ENCODE measurements at places on chromosomes 6 and 20.
A peak's percentile ranks its signal among the peaks of the same experiment; 100 is the strongest.

GRCh38 chr6:169982461-169983386 is 231.3 kb downstream of the ERMARD start:
- no peak for DNase-seq

DNA sequence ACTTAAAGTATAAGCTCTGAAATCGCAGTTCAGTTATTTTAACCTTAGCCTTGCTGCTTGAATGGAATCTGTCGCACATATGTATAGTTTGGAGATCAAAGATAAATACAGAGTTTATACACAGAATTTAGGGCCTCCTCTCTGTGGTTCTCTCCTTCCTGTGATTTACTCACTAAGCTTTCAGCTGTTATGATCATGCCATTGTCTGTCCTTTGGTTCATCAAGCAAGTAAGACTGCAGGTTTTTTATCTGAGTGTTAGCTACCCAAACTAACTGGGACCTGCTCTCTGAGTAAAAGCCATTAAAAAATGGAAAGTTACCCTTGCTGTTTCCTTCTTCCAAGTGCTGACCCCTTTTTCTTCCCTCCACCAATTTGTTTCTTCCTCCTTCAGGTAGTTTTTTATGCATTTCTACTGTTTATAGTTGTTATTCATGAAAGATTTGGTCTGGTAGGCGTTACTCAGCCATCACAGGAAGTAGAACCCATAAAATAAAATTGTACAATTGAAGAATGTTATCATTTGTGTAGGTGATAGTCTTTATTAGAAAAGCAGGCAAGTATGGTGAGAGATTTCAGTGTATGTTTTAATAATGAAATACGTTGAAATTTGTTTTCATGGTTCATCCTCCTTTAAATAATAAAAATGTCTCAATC is 33.7 kb upstream of the SUMO4 start:
- no peak for DNase-seq

- DNase-seq: no peak
Measured at GRCh38 chr20:39412091-39412490, 449.9 kb downstream of the DHX35 start.

- DNase-seq: no peak
Measured at GRCh38 chr6:10210052-10210451, 204.8 kb downstream of the TFAP2A start.

GRCh38 chr6:151240791-151241642 is 1.2 kb downstream of the AKAP12 start:
- peak; percentile 59 for DNase-seq

- DNase-seq: no peak
Measured at GRCh38 chr20:63718996-63719395, 11.2 kb downstream of the ZGPAT start.

DNA sequence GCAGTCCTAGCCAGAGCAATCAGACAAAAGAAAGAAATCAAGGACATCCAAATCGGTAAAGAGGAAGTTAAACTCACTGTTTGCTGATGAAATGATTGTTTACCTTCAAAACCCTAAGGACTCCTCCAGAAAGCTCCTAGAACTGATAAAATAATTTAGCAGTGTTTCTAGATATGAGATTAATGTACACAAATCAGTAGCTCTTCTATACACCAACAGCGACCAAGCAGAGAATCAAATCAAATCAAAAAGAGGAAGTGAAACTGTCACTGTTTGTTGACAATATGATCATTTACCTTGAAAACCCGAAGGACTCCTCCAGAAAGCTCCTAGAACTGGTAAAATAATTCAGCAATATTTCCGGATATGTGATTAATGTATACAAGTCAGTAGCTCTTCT is 21.7 kb downstream of the SERPINB9 start:
- no peak for DNase-seq

DNA sequence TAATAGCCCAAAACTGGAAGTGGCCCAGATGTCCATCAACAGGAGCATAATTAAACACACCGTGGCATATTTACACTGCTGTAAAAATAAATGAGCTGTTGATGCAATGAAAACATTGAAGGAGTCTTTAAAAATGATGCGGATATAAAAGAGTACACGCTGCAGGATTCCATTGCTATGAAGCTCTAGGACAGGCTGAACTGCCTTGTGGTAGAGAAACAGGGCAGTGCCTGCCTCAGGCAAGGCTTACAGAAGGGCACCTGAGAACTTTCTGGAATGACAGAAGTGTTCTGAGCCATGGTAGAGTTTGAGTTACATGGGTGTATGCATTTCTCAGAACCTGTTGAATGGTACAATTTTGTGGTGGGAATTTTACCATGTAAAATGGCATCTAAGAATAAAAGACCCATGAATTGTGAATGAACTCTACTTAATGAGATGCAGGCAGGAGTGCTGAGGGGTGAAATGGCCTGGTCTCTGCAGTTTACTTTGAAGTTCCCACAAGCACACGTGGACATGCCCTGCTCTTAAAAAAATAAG is 45.3 kb upstream of the RIN2 start:
- no peak for DNase-seq

GRCh38 chr6:75986935-75987334 is 85.5 kb downstream of the IMPG1 start:
- no peak for DNase-seq

- no peak for DNase-seq
Measured at GRCh38 chr6:108884211-108885059, 36.2 kb downstream of the ARMC2 start.

DNA sequence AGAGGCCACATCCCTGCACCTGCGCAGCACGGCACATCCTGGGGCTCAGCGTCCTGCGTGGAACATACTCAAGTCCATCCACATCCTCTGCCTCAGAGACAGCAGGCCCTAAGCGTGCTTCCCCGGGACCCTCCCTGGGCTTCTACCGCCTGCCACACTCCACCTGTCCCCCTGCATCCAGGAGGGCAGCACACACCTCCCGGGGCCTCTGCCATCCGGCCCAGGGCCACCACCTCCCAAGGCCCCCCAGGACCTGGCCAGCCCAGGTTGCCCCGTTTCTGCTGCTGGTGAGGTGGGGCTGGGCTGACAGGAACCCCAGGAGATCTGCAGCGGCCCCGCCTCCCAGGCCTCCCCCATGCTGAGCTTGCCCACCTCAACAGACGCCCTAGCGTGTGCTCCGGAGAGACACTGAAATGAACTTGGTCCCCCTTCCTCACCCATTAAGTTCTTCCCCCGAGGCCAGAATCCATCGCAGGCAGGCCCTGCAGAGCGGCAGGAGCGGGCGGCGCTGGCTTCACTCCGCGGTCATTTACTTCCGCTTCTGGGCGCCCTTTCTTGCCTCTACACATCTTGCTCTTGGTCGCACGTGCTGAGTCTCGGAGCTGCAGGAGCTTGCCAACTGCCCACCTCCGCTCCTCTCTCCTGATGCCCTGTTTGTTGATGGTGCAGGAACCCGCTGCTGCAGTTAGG is 235.3 kb downstream of the TAF4 start:
- no peak for DNase-seq

DNA sequence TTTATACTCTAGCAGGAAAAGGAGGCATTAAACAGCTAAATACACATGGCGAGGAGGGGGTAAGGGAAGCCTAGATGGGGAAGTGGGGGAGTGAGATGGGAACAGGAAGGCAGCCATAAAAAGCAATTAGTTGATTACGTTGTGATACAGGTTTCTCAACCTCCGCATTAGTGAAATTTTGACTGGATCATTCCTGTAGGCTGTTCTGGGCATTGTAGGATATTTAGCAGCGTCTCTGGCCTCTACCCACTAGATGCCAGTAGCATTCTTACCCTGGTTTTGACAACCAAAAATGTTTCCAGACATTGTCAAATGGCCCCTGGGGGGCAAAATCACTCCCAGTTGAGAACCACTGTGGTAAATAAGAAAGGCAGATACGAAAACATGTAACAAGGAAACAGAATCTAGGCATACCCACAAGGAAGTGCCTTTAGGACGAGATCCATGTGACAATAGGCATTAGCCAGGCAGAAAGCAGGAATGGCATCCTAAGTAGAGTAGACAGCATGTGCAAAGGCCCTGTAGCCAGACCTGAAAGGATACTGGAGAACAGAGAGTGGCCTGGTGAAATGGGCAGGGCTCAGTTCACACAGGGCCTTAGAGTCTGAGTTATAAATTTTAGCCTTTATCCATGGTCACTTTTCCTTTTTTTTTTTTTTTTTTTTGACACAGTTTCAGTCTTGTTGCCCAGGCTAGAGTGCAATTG is 25.8 kb upstream of the PTPN1 start:
- no peak for DNase-seq

DNA sequence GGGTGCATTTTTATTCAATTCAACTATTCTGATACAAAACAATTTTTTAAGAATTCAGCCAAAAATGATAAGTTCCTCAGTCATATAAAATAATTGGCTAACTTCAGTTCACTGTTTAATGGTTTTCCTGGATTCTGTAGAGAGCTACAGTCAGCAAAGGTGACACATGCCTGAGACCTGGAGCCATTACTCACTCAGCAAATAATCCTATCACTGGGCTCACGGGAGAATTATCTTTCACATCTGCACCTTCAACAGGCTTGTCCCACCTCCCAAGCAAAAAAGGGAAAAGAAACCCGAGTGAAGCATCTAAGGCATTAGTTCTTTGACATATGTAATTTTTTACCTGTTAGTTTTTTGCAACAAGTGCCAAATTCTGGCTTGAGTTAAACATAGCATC is 34.9 kb upstream of the FOXA2 start:
- DNase-seq: no peak

DNA sequence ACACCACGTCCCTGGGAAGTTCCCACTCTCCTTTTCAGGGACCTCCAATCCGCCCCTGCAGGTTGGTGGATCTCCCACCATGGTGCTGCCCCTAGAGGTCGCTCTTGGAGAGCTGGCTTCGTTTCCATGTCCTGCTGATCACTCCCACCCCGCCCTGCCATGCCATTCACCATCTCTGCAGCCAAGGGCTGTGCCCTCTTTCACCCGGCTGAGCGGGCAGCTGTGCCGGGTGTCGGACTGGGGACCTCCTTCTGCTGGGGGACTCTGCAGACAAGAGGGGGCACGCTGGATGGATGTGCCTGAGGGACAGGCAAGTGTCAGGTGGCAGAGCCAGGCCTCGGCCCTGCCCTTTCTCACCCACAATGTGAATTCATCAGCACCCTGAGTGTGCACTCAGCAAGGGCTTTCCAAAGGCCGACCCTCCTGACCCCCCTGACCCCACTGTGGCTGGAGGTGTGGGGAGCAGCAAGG is 347.0 kb downstream of the CDH4 start:
- DNase-seq: no peak

DNA sequence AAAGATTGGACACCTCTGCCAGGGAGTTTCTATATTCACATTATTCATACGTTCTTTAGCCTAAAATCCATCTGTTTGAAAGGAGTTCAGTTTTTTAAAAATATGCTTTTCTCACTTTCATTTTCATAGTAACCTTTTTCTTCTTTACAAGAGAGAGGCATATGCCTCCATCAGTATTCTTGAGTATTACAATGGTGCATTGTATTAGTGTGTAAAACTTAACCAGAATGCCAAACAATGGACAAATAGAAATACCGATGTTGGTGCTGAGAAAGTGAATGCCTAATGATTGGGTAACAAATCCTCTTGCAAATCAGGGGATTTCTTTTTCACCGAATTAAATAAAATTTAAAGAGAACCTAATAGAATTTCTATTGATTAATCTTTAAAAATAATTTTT is 163.2 kb upstream of the LAMA2 start:
- no peak for DNase-seq

- no peak for DNase-seq
Measured at GRCh38 chr6:139882234-139882633, 507.8 kb upstream of the CITED2 start.

DNA sequence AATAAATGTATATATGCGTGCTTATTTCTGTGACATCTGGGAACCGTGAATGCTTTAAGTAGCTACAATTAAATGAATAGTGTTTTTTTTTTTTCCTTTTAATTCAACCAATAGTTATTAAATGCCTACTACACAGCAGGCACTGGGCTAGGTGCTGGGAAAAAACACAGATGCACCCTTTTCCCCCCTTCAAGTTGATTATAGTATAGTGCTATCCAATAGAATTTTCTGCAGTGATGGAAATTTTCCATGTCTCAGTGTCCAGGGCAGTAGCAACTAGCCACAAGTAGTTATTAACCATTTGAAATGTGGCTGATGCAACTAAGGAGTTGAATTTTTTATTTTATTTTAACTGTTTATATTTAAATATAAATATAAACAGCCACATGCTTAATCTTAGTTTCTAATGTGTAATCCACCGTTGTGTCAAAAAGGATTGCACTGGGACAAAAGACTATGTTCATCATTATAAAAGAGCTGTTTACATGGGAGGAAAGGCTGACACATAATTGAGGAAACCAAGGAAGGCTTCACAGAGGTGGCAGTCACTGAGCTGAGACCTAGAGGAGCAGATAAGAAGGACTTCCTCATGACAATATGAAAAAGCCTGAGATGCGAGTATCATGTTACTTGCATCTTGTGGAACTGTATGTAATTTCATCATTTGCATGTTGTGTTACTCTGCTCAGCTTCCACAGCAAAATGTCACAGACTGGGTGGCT is 261.2 kb upstream of the PLCB4 start:
- no peak for DNase-seq

DNA sequence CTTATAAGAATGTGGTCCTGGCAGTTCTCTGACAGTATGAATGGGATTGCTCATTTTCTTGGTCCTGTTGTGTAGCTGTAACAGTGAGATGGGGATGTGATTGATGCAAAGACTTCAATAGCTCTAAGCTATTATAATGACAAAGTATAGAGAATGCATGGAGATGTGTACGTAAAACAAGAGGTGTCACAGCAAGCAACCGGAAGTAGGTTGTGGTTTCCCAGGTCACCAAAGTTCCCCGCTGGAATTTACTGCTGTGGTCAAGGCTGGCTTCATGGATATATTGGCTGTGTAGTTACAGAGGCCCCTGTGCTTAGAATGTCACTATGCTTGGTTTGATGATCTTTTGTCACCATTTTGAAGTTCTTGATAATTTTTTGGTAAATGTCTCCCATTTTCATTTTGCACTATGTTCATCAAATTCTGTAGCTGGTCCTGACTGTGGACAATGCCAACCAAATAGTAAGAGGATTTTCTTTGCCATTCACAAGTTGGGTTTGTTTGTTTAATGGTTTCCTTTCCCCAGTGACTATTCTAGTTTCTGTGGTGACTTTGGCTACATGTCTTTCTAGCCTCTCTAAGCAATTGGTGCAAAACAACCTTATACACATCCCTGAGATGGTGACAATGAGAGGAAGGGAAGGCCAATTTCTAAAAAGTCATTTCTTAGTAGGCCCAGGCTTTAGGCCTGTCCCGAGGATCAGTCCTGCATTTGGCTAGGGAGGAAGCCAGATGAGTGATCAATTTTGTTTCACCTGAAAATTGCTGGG is 10.5 kb downstream of the DNAH8 start:
- DNase-seq: no peak

Data from BE2C (cell line).